ENCODE measurements at places on chromosomes 5 and 9.

- no peaks in the 10 kb centered on the region for H3K4me1 ChIP-seq
- H3K27ac ChIP-seq: no peak overlapping the region
- H3K4me3 ChIP-seq: no peak overlapping the region
These were observed 78.2 kb downstream of the RFK start for GRCh38 chr9:76316069-76316468.

DNA sequence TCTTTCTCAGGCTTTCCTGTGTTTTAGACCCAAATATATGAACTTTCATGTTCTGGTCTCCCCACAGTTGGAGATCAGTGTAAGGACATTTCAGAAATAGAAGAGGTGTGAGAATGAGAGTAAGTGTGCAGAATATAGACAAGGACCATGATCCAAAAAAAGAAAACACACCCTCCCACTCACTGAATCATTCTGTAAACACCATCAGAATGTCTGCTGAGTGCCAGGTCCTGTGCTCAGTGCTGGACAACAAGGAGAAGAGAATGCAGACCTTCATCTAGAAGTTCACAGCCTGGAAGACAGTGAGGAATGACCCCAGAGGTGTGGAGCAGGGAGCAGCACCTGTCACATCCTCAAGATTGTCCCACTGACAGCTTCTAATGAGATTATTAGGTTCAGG lies 19.1 kb upstream of the SH3RF2 start:
- H3K4me1 ChIP-seq: peaks cover 26% of the 10 kb centered on the region
- no peak for DNase-seq
- H3K27ac ChIP-seq: no peak overlapping the region
- H3K4me3 ChIP-seq: no peak overlapping the region
- H3K36me3 ChIP-seq: no peaks in the 10 kb centered on the region
- no peaks in the 10 kb centered on the region for H3K27me3 ChIP-seq

DNA sequence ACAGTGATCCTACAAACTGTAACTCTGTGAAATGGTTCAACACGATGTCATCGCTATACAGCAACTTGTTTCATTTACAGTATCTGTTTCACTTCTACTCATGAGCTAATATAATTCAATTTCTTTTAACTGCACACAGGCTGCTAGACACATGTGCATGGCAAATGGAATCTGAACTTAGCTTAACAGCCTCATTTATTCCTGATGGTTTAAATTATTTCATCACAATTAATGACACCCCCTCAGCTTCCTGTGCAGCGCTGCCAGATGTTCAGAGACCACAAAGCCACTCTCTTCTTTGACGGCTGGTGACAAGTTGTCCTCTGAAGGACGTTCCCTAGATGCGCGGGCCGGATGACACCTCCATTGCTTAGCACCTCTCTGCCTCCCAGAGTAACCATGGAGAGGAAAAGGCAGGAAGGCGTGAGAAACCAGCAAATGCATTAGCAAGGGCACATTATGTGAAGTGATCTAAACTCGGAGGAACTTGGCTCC lies 191.1 kb downstream of the BNC2 start:
- no peaks in the 10 kb centered on the region for H3K27me3 ChIP-seq
- no peak overlapping the region for H3K4me3 ChIP-seq
- DNase-seq: no peak
- H3K27ac ChIP-seq: peak overlapping the region; percentile 39

DNA sequence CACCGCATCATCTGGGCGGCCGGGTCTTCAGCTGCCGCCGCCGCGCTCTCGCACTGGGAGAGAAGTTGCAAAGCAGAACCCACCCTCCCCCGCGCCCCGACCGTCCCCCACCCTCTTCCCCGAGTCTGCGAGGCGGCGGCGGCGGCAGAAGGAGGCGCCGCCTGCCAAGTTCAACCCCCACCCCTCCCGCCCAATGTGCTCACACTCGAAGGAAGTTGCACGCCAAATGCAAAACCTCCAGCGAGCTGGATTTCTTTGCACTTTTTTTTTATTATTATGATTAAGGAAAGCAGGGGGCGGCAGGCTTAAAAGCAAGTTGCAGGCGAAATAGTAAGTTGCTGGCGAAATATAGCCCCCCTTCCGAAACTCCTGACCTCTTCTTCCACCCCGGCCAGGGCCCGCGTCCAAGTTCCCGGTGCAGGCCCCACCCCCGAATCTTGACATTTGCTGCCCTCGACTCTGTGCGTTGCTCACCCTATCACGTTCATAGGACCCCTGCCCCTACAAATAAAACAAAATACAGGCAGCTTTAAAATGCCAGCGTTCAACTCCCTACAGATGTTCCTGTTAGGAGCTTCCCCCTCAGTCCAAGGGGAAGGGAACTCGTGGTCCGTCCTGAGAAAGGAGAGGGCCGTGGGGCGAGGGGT lies 1.1 kb upstream of the NR3C1 start:
- no peaks in the 10 kb centered on the region for H3K27me3 ChIP-seq
- DNase-seq: peak; percentile 50
- peaks cover 11% of the 10 kb centered on the region for H3K4me1 ChIP-seq
- H3K36me3 ChIP-seq: no peaks in the 10 kb centered on the region
- H3K4me3 ChIP-seq: peak overlapping the region; percentile 76

DNA sequence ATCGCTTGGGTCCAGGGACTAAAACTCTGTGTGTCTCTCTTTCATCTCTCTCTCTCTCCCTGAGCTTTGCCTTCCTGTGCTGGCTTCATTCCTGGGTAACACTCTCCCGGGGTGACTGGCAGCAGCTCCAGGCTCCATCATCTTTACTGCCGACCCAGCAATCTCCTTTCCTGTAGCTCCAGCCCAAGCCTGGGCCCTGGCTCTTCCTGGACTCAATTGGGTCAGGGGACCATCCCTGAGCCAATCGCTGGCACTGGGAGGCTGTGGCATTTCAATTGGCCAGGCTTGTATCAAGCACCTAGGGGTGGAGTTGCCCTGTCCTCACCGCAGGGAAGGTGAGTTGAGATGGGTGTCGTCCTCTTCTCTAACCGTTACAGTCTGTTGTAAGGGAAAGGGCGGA lies 31.9 kb downstream of the FAM240B start:
- DNase-seq: no peak
- peak overlapping the region; percentile 53 for H3K4me3 ChIP-seq
- H3K27ac ChIP-seq: no peak overlapping the region
- H3K4me1 ChIP-seq: no peaks in the 10 kb centered on the region
- no peaks in the 10 kb centered on the region for H3K36me3 ChIP-seq

DNA sequence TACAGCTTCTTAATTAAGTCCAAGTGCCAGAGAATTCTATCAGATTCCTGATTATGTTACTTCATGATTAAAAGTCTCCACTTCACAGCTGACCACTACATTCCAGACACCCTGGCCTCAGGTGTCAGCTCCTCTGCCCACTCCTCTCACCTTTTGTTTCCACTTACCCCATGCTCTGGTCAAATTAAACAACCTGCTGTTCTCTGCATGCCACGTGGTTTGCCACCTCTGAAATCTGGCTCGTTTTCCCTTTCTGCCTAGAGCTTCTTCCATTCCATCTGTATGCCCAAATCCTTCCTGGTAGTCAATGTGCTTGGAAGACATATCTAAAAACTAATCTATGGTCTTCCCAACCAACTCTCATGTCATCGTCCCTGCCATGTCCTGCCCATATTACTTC lies 158.6 kb downstream of the ICE1 start:
- H3K27ac ChIP-seq: no peak overlapping the region
- H3K4me1 ChIP-seq: no peaks in the 10 kb centered on the region
- no peak for DNase-seq
- H3K4me3 ChIP-seq: no peak overlapping the region
- no peaks in the 10 kb centered on the region for H3K36me3 ChIP-seq

- H3K4me1 ChIP-seq: no peaks in the 10 kb centered on the region
- peak within 1 kb of the TSS; percentile 37 for H3K4me3 ChIP-seq
- no peak for DNase-seq
- peaks cover 2% of the 10 kb centered on the region for H3K27me3 ChIP-seq
These were observed at the start of gene ADGRD2 for GRCh38 chr9:124450241-124450924. TSS of gene ADGRD2 (plus strand) at chr9:124450451. CDS start at chr9:124451667, 1,216 bp downstream.

- H3K4me3 ChIP-seq: no peak overlapping the region
- peak overlapping the region; percentile 73 for H3K27ac ChIP-seq
- peaks cover 50% of the 10 kb centered on the region for H3K4me1 ChIP-seq
These were observed 62.9 kb downstream of the SHB start for GRCh38 chr9:38006163-38006562.

DNA sequence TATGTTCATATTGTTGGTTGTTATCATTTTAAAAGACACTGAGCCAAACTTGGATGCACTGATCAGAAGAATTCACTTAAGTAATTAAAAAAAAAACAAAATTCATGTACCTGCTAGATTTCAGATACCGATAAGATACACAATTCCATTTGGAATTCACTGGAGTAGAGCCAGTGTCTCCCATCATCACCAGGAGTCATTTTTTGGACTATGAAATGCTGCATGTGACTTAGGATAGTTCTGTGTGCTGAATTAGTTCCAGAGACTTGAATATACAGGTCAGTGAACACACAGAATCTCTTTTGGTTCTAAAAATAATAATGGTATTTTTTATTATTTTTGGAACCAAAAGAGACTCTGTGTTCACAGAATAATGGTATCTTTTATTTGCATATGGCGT lies 482.6 kb upstream of the PIK3R1 start:
- no peak overlapping the region for H3K4me3 ChIP-seq
- H3K27me3 ChIP-seq: no peaks in the 10 kb centered on the region
- no peak overlapping the region for H3K27ac ChIP-seq

DNA sequence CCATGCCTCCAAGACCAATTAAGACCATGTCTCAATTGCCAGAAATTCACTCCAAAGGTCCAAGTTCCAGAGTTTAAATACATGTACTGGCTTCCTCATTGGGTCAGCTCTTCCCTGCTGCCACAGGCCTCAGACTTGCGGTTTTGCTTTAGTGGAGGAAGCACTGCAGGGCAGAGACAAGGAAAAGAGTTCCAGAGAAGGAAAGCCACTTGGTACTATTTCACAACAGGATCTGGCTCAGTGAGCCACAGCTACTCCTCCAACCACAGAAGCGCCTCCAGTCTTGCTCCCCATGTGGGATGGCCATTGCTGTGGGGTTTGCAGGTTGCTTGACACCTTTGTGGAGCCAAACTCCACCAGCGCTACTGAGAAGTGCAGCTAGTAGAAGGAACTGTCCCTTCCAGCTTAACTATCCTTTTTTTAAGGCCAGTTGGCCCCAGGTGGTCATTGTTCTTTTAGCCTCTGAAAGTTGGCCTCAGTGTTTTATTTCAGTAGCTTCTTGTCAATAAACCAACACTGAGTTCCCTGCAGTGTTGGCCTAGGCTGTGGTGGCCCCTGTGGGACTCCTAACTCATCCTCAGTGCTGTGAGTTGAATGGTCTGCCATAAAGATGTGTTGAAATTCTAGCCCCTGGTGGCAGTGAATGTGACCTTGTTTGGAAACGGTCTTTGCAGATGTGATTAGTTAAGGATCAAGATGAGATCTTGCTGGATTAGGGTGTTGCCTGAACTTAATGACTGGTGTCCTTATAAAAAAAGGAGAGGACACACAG lies 93.7 kb upstream of the DAP start:
- peaks cover 8% of the 10 kb centered on the region for H3K4me1 ChIP-seq
- no peak overlapping the region for H3K27ac ChIP-seq
- no peak for DNase-seq
- peaks cover 26% of the 10 kb centered on the region for H3K27me3 ChIP-seq
- H3K36me3 ChIP-seq: no peaks in the 10 kb centered on the region
- no peak overlapping the region for H3K4me3 ChIP-seq

DNA sequence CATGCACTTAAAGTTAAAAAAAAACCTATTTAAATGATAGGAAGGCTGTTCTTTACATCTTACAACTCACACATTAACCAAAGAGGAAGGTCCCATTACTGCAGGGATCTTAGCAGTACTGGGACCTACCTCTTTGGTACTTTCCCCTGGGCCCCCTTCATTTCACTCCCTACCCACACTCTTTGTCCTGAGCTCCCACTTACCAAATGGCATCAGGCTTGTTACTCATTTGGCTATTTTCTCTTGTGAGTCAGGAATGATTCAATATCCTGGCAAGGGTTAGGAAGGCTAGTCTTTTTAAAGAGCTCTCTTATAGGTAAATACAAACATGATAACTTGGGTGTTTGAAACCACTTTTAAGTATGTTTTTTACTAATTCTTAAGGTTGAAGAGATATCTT lies 117.4 kb upstream of the ELL2 start:
- H3K4me3 ChIP-seq: no peak overlapping the region
- no peaks in the 10 kb centered on the region for H3K36me3 ChIP-seq
- no peak for DNase-seq
- no peaks in the 10 kb centered on the region for H3K27me3 ChIP-seq
